NCI-H69 (cell line): ENCODE measurements at places on chromosomes 5 and 9.

- DNase-seq = no peak
Observed at GRCh38 chr5:143261748-143262392, 141.6 kb downstream of the NR3C1 start.

GRCh38 chr9:17398350-17398749 lies 180.5 kb upstream of the SH3GL2 start:
- DNase-seq = no peak

DNA sequence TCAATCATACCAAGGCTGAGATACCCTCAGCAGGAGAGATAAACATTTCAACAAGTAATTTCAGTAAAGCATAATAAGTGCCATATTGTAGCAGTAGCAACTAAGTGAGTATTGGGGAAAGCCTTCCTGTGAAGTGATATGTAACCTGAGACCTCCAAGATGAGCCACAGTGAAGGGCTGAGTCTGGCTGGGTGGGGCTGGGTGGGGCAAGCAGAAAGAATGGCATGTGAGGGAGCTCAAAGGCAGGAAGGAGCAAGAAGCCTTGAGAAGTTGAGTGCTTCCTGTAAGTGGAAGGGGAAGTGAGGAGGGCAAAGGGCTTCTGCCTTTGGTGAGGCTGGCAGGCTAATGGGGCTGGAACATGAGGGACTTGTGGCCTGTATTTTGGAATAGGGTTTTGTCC lies 19.7 kb upstream of the ASTN2 start:
- DNase-seq = peak; percentile 81

GRCh38 chr5:9977070-9977469 lies 272.6 kb downstream of the ATPSCKMT start:
- peak; percentile 71 for DNase-seq

DNA sequence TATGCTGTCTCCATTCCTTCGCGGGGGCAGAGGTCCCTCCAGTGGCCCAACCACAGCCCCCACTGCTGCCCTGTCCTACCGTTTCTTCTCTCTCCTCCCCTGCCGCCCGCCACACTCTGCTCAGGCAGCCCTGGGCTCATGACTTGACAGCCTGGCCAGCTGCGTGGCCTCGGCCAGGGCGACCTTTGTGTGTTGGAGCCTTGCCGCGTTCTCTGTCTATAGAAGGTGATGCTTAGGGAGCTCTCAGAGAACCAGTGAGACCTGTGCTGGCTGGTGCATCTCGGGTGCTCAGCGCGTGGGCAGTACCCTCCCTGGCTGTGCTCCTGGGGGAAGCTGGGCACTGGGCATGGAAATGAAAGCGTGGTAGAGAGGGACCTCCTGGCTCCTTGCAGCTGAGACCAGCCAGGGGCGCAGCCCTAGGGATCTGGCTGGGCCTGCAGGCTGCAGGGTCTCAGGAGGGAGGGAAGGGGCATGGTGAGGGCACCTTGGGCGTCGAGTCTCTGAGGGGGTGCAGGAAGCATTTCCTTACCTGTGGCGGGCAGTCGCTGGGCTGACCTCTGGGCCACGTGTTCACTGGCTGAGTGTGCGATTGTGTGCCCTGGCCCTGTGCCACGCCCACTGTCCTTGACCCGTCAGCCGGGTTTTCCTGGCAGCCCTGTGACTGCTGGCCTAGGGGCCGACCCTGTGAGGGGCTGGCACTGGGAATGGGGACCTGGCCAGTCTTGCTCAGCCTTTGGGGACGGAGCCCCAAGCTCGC lies 50.3 kb downstream of the RXRA start:
- DNase-seq = no peak

DNA sequence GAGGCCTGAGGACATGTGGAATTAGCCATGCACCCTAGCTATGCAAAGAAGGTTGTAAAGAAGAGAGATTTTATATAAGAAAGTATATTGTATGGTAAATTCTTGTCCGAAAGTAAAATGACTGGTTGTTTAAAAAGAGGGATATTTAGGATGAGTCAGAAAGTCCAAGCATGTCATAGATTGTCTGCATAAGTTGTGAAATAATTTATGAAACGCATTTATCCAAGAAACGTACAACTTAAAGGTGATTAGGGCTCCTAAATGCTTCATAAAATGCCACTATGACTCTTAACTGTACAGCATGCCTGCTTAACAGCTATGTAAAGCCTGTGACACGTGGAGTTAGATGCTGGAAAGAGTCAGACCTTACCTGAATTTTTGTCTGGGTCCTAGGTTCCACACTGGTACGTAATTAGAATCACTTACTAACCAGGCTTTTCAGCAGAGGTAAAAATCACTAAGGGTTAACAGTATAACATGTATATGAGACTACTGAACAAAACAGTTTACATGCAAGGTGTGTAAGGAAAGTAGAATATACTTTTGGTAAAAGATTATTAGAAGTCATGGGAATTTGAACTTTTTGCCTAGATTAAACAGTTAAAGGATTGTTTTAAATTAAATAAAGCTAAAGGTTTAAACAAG lies 37.0 kb upstream of the ARL15 start:
- DNase-seq = peak; percentile 23

GRCh38 chr5:73617510-73618279 lies 8.3 kb upstream of the ARHGEF28 start:
- DNase-seq = peak; percentile 32

DNA sequence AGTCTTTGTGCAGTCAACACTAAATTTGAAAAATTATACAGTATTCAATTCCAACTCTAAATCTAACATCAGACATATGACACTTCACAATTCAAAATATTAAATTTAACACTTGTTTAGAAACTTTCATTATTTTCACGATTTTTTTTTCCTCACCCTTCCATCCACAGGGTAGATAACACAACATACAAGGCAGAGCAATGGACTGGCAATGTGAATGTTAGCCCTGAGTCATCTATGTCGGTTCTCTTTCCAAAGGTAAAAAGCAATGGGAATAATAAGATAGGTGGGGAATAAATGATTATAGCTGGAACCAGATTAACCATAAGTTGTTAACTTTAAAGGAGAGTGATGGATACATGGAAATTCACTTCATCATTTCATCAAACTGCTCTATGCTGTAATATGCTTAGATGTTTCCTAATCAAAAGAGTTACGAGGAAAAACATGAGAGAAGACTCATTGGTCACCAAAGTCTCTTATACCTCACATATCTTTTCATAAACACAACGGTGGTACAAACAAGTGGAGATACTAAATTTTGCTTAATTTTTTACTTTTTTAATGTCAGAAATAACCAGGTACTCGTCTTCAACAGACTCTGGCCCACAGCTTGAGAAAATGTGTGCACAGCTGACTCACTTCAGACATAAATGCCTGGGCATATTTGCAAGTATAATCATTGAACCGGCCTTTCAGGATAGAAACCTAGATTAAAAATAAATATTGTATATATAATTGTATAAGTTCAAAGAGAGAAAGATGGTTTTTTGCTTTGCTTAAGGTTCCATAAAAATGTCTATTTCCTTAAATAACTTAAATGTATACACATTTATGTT lies 23.0 kb downstream of the RFX3 start:
- peak; percentile 74 for DNase-seq
